PC-9 (cell line): ENCODE measurements at places on chromosomes 13 and 19. TPM values are rescaled to one million over a fixed set of nuclear protein-coding genes. Genes with fewer than 3 reads are reported as not detected.

The ZNF540 gene
- 0.25 and 0.37 TPM in 2 replicates for total RNA-seq

The SCGB2B2 gene
- 1.4 and 1.9 TPM in 2 replicates for total RNA-seq

The CRLF1 gene
- 0.46 and 2.8 TPM in 2 replicates for total RNA-seq

The CGB5 gene
- 1.1 and 1.9 TPM in 2 replicates for total RNA-seq

The TMEM150B gene
- total RNA-seq, result not detected in 2 replicates

The CYP2A7 gene
- not detected in 2 replicates for total RNA-seq

DNA sequence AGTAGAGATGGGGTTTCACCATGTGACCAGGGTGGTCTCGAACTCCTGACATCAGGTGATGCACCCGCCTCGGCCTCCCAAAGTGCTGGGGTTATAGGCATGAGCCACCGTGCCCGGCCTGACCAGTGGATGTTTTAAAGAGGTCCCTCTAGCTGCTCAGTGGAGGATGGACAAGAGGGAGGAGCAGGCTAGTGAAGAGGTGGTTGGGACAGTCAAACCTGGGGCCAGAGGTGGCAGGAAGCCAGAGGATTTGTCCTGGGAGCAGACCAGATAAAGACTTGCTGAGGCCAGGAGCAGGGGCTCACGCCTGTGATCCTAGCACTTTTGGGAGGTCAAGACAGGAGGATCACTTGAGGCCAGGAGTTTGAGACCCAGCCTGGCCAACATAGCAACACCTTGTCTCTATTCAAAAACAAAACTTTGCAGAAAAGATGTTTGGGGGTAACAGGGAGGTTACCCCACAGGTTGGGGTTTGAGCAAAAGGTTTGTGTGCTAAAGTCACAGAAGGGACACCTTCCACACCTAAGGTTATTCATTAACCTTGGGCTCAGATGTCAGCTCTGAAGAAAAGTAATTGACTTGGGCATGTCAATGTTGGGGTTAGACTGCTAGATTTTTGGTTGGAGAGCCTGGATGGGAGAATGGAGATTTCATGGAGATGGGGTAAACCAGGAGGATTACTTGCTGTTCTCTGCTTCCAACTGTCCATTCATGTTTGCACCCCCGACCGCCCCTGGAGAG, 9.0 kb downstream of the BCAM start:
- no peak for DNase-seq

DNA sequence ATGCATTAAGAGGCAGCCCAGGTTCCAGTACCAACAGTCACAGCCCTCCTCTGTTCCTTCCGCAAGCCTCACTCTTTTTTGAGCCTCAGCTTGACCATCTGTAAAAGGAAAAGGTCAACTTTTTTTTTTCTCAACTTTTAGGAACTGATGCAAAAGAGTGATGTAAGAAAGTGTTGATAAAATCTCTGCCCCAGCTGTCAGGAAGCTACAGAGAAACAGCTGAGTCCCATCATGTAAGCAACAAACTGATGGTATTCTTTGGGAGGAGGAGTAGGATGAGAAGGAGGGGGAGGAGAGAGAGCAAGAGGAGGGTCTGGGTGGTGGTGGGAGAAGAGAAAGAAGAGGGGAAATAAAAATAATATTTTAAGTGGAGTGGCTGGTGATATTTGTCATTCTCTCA, 233.9 kb upstream of the TSHZ3 start:
- no peak for DNase-seq

DNA sequence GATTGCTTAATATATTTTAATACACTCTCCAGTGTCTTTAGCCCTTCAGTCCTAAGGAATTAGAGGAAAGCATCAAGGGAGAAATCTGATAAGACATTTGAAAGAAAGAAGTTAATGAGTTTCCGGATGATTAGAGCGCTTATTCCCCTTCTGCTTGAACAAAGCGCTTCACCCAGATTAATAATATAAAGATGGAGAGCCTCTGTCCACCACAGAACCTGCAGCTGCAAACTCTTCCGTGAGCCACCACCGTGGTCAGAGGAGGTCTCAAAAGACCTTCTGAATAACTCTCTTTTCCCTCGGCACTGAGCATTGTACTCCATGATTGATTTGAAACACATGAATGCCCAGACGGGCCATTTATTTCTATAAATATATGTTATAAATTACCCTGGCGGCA, 14.2 kb upstream of the TUBGCP3 start:
- DNase-seq, result no peak

GRCh38 chr13:25421612-25422011, 49.8 kb downstream of the ATP8A2 start:
- no peak for DNase-seq

GRCh38 chr19:35271546-35271945, 2.8 kb downstream of the USF2 start:
- no peak for DNase-seq
